ENCODE measurements at places on chromosomes 12 and 14.

- DNase-seq = no peak
These were observed 50.5 kb downstream of the ADIPOR2 start for GRCh38 chr12:1741154-1741949.

- no peak for DNase-seq
These were observed 291.1 kb upstream of the TBX3 start for GRCh38 chr12:114974826-114975639.

DNA sequence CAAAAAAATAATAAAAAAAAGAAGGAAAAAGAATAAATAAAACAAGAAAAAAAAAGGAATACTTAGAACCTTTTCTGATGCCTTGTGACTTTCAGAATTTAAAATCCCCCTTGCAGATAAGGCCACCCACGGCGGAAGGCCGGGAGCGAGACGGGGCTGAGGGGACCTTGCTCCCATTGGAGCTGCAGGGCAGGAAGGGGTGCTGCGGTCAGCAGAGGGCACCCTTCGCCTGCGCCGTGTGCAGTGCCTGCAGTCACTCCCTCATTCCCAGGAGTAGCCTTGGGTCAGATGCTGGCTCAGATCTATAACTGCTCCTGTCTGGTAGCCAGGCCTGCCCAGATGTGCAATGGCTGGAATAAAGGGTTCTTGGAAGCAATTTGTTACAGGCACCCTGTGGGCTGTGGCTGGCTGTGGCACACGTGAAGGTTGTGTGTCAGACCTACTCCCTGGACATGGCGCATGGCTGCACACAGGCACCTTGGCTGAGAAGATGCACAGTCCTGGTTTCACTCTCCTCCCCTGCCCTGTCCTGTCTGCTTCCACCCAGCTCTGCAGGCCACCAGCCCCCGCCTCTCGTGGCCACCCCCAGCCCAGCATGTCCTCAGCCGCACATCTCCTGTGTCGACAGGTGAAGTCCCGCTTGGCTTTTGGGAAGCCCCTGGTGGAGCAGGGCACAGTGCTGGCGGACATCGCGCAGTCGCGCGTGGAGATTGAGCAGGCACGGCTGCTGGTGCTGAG is 13.4 kb upstream of the ALDH2 start:
- no peak for DNase-seq

GRCh38 chr12:101761350-101761749 is 22.1 kb upstream of the SYCP3 start:
- no peak for DNase-seq

- no peak for DNase-seq
These were observed 11.4 kb upstream of the TAC3 start for GRCh38 chr12:57027805-57028153.

DNA sequence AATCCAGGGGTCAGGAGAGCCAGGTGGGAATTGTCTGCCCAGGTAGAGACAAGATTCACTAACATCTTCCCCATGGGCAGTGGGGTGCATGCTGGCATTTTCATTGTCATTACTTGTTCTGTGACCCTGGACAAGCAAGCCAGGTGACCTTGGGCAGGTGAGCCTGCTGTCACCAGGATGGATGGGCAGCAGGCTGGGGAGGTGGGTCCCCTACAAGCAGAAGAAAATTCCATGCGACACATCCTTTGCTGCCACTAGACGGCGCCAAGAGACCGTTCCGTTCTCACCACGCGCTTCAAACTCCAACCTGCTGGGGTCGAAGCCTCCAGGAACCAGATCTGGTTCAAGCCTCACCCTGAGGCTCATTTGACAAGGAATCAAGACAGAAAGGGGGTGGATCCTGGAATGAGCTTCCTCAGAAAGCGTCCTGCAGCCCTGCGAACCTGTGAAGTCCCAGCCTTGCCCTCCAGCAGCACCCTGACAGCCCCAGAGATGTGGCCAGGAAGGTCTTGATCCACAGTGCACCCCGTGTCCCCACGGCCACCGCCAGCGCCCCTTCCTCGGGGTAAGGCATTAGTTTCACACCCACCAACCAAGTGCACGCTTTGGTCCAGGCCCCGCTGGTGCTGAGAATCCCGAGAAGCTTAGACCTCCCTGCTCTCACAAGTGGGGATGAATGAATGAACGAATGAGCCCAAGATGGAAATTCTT is 3.2 kb upstream of the DYNC1H1 start:
- DNase-seq = peak; percentile 46

GRCh38 chr12:109892748-109893147 is 7.3 kb upstream of the TCHP start:
- no peak for DNase-seq

GRCh38 chr12:78418919-78419318 is 445.7 kb upstream of the SYT1 start:
- no peak for DNase-seq

- DNase-seq = no peak
These were observed 43.9 kb upstream of the DLK1 start for GRCh38 chr14:100682749-100683148.

DNA sequence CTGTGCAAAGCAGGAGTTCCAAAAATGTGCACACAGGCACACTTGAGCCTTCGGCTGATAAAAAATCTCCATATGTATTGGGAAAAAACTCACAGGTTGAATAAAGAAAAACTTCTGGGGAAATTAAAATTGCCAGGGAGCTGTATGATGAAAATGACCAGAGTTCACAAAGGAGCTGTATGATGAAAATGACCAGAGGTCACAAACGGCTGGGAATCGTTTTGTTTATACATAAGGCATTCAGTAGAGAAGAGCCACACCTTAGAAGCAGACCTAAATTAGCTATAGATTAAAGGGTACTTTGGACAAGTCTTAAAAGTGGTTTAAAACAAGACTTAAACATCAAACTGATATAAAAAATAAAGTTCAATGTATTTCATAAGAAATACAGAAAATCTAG is 251.7 kb upstream of the TMEM132C start:
- DNase-seq = no peak

GRCh38 chr12:57754411-57755193 is at the start of gene MARCHF9:
MARCHF9 (plus strand) TSS chr12:57755103; CDS start chr12:57755529, 426 bp downstream.
- DNase-seq = peak; percentile 65

GRCh38 chr14:54691525-54692283 is 124.8 kb downstream of the SAMD4A start:
- no peak for DNase-seq

DNA sequence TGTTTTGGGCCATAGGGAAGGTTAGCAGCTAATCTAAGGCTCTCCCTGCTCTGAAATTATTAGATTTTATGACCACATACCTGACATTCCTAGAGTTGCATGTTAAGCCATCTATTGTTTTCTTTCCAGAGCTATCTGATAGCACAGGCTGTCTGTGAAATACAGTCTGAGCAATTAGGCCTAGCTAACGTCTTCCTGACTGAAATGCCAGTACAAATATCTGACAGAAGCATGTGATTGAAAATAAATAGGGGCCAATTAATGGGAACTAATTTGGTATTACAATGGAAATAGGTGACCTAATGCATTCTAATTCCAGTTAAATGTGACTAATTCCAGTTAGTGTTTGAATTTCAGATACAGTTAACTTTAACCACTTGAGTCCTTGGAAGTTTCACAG is 115.2 kb downstream of the C12orf75 start:
- no peak for DNase-seq

GRCh38 chr14:23126548-23127278 is 7.7 kb upstream of the CEBPE start:
- no peak for DNase-seq

- DNase-seq = no peak
These were observed 333.6 kb upstream of the PRICKLE1 start for GRCh38 chr12:42923156-42923555.

GRCh38 chr12:11771895-11772502 is 122.5 kb downstream of the ETV6 start:
- no peak for DNase-seq

DNA sequence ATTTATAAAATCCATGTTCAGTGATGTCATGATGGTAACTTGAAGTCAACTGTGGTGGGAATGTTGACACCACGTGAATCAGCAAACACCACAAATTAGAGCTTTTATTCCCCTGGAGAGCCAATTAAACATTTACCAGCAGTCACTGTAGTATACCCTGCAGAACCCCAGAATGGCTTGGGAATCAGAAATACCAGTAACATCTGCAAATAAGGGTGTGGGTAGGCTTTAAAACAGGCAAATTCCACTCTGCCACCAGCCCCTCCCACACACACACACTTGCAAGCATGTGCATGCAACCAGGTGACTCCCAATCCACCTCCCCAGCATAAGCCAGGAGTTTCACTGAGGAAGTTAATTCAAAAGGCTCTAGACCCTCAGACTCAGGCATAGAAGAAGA is 63.6 kb upstream of the TMEM263 start:
- no peak for DNase-seq

DNA sequence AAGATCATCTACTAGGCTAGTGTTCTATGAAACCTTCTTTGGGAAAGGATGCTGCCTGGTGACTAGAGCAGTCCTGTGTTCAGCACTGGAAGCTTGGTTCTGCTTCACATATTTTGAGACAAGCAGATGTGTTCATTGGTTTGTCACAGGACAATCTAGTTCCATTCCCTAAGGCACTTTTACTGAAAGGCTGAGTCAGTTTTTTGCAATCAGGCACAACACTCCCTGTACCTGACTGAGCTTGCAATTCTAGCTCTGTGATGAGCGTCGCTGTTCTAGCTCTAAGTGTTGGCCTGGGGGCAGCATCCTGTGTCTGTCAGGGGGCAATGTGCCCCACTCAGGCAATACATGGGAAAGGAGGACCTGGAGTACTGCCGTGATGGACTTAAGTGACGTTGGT is 144.4 kb downstream of the CAND1 start:
- DNase-seq = no peak

DNA sequence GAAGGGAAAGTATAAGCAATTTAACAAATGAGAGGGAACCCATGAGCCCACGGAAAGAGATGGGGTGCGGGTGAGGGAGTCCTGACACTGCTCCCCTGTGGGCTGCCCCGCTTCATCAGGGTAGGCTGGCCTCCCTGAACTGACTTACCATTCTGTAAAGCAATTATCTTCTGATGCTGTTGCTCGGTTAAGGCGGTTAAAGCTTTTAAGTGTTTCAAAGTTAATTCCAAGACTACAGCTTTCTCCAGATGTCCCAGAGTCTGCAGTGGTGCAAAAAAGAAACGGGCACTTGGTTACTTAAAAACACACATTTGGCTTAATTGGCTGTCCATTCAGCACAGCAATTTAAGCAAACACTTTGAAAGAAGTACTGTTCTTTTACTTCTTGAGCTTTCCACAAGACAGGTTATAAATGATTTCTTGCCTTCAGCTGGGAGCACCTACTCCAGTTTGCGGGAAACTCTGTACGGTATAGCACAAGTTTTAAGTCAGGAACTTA is 1.3 kb downstream of the BHLHE41 start:
- no peak for DNase-seq

DNA sequence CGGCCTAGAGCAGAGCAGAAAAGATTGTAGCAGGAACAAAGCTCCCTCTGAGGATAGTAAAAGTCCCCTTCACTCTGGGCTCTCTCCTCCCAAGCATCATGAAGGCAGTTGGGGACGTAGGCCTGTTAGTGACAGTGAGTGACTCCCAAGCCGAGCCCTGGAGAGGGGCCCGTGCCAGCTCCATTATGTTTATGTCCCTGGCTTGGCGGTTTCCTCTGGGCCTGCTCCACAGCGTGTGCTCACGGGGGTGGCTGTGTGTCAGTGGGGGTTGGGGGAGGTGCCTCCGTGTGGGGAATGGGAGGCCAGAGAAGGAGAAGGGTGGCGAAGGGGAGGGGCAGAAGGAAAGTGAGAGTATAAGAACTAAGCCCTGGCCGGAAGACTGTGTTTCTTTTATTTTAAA is 170.0 kb upstream of the VASH1 start:
- DNase-seq = no peak

DNA sequence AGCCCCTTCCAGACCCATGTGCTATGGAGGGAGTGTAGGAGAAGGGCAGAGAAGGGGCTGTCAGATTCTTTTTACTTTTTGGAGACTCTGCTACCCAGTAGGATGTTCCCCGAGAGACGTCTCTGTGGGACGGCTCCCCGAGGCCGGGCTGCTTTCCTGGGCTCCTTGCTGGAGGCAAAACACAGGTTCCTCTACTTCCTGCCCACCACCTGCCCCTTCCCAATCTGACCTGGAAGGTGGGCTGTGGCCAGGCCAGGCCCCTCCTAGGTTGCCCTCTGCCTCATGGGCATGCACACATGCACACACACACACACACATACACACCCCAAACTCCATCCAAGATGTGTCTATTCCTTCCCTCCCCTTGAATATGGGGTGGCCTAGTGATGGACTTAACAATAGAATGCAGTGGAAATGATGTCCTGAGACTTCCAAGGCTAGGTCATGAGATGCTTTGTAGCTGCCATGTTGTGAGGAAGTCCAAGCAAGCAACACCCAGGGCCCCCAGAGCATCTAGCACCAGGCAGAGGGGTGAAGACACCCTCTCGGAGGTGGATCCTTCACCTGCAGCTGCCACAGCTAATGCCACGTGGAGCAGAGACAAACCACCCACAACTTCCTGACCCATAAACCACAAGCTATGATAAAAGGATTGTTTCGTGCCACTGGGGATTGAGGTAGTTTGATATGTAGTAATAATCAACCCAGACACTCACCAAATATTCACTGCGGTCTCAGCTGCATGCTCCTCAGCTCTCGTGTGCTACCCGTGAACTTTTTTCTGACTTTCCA is 1.6 kb upstream of the ASB2 start:
- peak; percentile 50 for DNase-seq

DNA sequence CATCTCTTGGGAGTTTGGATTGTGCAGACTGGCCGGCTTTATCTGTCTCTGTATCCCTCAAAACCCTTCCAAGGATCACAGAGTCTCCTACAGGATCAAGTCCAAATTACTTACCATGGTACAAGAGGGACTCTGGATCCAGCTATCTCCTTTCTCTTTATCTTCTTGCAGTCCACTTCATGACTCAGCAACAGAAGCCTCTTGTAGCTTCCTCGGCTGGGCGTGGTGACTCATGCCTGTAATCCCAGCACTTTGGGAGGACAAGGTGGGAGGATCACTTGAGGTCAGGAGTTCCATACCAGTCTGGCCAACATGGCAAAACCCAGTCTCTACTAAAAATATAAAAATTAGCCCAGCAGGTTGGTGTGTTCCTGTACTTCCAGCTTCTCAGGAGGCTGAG is 189.7 kb downstream of the BCAT1 start:
- no peak for DNase-seq
